Fibroblast of skin of right quadriceps (primary cell): ENCODE measurements at places on chromosomes 2 and 18.

GRCh38 chr2:219362524-219363164 lies 25.1 kb downstream of the DNPEP start:
- DNase-seq = peak; percentile 94

DNA sequence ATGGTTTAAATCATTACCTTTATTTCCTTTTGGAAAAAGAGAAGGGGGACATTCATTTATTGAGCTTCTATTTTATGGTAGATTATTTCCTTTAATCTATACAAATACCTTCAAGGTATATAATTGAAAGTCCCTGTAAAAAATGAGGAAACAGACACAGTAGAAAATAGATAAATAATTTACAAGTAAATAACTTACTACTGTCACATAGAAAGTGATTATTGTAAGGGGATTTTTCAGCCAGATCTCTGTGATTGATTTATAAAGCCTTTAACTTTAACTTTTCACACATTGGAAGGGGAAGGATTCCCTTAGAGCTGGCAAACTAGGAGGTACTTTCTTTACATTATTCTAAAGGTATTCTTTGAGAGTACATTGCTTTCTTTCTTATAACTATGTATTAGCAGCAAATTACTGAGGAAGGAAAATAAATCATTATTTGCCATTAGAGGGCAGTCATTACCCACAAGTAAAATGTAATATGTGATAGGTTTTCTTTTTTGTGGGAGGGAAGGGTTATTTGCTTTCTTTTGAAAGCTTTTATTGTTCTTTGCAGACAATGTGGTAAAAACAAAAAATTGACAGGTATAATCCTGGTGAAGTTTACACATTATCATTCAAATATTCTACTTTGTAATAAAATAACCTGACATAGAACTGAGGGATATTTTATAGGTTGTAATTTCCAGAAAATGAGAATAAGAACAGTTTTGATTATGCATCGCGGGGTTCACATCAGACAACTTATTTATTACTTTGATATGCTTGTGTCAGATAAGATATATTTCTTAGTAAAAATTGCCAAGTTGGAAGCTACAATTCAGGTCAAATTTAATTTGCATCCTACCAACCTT lies 24.8 kb upstream of the RPE start:
- peak; percentile 17 for DNase-seq

DNA sequence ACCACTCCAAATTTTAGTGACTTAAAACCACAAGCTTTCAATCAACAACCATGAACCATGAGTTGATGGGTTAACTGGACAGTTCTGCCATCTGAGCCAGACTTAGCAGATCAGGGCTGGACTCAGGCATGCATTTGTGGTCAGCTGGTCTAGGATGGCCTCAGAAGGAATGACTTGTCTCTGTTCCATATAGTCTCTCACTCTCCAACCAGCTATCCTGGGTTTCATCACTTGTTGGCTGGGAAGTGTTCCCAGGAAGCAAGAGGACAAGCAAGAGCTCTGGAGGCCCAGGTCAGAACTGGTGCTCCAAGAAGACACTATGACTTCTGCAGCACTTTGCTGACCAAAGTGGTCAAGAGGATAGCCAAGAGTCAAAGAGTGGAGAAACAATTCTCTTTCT lies 17.5 kb upstream of the MAP3K20 start:
- no peak for DNase-seq

DNA sequence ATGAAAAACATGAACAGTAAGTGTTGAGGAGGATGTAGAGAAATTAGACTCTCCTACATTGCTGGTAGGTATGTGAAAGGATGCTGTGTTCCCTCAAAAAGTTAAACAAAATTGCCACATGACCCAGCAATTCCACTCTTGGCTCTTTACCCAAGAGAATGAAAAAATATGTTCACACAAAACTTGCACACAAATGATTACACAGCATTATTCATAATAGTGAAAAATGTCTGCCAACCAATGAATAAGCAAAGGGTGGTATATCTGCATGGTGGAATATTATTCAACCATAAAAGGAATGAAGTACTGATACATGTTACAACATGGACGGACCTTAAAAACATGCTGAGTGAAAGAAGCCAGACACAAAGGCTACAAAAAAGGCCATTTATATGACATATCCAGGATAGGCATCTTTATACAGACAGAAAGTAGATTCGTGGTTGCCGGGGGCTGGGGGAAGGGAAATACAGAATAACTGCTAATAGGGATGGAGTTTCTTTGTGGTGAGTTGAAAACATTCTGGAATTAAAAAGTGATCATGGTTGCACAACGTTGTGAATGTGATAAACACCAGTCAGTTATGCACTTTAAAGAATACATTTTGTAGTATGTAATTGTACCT lies 85.4 kb upstream of the MYO3B start:
- DNase-seq = peak; percentile 63

GRCh38 chr18:58194028-58194427 lies 150.0 kb downstream of the NEDD4L start:
- peak; percentile 37 for DNase-seq

DNA sequence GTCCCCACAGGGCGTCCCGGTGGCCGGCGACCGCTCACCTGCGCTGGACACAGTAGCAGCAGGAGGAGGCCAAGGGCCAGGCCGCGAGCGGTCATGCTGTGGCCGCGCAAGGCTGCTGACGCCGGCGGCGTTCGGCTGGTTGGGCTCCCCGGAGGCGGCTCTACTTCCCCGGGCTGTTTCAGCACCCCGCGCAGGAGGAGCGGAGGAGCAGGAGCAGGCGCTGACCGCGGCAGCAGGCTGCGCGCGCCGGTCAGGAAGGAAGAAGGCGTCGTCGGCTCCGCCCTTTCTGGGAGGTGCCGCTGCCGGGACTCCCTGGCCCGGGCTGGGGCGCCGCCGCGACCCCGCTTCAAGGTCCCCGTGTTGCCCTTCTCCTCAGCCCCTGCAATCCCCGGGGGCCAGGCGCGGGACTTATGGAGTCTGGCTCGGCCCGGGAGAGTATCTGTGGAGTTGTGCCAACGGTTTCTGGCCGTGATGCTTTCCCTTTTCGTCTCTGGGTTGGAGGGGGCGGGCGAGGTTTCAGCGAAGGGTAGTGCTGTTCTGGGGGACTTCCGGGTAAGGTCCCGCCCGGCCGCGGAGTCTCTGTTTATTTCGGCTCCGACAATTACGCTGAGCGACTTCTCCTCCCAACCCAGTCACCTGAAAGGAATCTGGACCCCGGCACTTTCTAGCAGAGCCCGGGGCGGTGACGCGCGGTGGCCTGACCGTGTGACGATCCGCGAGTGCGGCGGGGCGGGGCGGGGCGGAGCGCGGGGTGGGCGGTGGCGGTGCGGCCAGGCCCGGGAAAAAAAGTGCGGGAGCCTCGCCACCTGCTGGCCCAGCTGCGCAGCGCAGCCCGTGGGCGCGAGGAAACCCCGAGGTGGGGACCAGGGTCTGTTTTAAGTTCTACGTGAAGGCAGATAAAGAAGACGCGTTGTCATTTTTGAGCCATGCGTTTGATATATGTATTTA lies at the start of gene NPC1:
TSS of gene NPC1 (minus strand) at position 258 of the 948 bp plus-strand sequence. CDS start at position 95, 163 bp downstream.
- DNase-seq = peak; percentile 96

GRCh38 chr2:231666171-231667095 lies 41.9 kb upstream of the PTMA start:
- peak; percentile 95 for DNase-seq

DNA sequence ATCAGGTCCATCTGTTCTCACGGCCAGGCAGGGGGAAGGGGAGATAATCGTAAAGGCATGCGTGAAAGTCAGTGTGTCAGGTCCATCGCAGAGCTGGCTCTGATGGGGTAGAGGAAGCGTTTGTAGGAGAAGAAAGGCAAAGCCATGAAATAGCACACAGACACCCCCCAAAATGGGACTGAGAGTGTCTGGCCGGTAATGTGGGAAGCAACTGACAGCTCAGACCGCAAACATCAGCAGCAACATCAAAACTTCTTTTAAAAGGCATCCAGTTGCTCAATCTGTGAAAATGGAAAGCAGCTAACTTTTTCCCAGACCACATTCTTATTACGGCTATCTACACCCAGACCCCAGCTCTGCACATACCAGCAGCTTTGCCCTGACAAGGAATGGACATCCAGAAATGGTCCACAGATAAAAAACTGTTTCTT lies 232.6 kb downstream of the EN1 start:
- peak; percentile 76 for DNase-seq

DNA sequence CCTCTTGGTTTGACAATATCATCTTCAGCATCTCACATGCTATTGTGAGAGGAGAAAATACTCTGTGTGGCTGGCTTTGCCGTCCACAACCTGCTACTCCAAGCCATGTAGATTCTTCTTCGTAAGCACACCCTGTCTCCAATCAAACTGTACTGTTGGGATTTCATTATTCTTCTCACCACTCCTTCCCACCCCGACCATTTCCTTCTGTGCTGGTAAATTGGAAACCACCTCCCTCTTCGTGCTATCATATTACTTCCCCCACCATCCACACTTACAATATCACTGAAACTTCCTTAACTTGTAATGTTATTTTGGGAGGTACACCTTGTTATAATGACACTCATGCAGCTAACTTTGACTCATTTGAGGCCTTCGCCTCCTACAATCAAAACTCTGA lies 3.2 kb upstream of the AGXT start:
- DNase-seq = no peak

DNA sequence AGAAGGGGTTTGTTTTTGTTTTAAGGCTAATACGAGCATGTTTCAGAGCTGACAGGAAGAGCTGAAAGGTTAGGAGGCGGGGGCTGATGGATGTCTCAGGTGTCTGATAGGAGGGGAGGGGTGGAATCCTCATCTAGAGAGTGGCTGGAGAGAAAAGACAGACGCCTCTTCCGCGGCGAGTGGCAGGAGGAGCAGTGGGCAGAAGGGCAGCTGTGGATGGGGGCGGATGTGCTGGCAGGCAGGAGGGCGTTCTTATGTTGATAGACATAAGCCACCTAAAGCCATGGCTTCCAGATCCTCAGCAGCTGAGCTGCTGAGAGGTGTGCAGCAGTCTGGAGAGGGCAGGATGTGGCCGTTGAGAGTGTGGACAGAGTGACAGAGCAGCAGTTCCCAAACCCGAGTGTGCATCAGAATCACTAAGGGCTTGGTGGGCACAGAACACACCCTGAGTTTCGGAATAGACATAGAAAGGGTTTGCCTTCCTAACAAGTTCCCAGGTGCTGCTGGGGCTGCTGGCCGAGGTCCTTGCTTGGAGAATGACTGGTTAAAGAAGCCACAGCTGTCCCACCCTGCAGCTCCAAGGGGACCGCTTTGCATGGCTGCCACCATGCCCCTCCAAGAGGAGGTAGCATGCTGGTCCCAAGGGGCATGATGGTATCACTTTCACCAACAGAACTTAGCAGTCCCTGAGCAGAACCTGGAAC lies 3.0 kb upstream of the ITM2C start:
- no peak for DNase-seq

DNA sequence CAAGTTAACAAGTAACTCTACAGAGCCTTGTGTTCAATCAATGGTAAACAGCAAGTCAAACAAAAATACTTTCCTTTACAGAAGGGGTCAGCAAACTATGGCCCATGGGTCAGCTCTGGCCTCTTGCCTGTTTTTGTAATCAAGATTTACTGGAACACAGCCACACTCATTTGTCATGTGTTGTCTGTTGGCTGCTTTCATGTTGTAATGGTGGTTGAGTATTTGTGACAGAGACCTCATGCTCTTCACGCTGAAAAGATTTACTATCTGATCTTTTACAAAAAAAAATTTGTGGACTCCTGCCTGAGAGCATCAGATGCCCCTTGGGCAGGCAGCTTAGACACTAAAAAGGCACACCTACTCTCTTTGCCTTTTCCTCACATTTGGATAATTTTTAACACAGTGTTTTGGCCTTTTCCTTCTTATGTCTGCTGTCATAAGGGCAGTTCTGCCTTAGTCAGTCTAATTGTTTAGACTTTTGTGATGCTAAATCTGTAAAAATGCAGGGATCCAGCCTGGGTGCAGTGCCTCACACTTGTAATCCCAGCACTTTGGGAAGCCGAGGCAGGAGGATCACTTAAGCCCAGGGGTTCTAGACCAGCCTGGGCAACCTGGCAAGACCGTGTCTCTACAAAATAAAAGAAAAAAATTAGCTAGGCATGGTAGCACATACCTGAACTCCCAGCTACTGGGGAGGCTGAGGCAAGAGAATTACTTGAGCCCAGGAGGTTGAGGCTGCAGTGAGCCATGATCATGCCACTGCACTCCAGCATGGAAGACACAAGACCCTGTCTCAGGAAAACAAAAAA lies 18.3 kb downstream of the IL1B start:
- DNase-seq = no peak
